Left lung (tissue), 14 donors: ENCODE measurements at places on chromosomes 12 and 14.

DNA sequence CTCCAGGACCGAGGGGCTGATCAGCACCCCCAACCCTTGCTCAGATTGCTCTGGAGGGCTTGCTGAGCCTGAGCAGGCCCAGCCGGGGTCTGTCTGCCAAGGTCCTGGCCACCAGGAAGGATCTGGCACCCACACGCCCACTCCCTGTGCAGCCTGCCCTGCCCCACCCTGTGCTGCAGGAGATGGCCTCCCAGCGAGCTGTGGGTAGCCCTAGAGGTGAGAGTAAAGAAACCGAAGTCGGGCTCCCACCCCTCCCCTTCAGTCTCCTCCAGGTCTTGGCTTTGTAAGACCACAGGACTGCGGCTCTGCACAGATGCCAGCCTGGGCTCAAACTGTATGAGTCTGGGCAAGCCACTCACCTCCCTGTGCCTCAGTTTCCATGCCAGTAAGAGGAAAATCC lies 307.8 kb downstream of the BCL11B start:
- no peak for DNase-seq

DNA sequence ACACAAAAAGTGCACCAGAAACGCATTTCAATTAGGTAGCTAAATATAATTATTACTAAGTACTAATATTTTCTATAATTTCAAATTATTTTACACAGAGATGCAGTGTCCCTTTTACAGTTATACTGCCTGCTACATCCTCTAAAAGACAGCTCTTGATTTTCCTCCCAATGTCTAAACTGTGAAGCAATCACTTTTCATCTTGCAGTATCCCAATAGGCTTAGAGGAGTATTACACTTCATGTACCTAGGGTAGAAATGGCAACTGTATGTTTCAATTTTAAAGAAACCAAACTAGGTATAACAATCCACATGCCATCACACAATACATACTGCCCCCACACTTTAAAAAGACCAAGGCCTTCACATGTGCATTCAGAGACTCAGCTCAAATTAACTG lies 7.3 kb downstream of the RSRC2 start:
- DNase-seq: no peak

DNA sequence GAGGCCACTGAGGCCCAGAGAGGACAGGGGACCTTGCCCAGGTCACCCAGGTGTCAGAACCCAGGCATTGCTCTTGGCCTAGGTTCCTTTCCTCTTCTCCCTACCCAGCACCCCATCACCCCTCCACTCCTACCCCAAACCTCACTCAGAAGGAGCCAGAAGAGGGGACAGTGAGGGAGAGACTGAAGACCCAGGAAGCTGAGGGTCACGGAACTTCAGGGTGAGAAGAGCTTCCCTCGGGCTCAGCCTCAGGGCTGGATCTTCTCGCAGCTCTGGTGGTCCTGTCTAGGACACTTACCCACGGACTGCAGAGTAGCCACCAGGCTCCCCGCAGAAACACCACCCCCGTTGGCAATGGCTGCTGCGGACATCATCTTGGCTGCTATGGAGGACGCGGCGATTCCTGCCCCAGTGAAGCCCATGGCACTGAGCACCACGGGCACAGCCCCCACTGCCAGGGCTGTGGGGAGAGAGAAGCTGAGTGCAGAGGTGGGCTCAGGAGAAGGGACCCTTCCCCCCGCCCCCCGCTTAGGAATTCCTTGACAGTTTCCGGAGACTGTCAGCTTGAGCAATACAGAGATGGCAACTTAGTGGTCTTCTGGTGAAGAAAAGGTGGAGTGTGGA lies 1.1 kb downstream of the IFI27L2 start:
- DNase-seq: no peak

DNA sequence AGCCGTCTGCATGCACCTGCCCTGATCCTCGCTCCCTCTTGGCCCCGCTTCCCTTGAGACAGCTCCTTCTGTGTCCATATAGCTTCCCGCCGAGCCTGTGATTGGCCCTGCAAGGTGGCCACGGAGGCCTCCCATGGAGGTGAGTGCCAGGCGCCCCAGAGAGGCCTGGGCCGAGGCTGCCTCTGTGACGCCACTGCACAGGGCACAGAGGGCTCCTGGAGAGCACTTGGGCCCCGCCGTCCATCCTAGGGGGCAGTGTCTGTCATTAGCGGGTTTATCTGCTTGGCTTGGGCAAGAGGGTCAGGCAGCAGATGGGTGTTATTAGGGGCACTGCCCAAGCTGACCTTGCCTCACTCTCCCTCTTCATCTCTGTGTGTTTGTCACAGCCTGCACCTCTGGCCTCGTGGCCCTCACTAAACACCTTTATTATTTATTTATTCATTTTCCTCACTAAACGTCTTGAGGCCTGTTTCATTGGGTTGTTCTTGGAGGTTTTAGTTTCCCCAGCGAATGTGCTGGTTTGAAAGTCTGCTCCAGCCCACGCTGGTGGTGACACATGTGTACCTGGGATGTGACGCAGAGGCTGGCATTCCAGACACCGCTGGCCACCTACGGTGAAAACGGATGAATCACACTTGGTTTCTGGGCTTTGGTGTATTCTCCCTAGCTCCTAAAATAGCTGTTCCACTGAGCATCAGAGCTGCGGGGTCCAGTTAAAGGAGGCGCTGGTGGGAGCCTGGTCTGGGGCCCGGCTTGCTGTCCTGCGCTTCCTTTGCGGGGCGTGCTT lies 5.9 kb downstream of the ZFYVE21 start:
- no peak for DNase-seq

- DNase-seq: no peak
These were observed 355.0 kb downstream of the ETNK1 start for GRCh38 chr12:22979854-22980469.

- no peak for DNase-seq
These were observed 17.2 kb downstream of the NOXRED1 start for GRCh38 chr14:77406086-77406485.

DNA sequence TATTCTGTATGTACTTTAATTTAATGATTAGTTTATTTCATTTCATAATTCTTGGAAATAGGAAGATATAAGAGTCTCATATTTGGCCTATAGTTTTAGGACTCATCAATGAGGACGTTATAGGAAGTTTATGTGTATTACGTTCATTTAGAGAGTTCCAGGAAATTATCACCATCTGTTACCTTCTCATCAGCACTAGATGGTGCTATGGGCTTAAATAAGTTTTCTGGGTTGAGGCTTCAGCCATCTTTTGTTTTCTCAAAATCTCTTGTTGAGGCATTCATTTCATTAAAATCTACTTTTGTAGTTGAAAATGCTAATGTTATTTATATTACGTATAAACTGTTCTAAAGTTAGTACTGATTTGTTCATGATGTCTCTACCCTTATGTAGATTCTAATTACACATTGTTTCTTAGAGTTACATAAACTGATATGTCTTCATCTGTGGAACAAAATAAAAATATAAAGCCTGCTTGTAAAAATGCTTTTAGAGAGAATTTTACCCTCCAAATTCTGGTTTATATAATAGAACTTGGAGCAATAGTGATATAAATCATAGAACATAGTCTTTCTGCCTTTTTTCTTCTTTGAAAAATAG lies 89.2 kb downstream of the CFAP54 start:
- DNase-seq: peak; percentile 46

DNA sequence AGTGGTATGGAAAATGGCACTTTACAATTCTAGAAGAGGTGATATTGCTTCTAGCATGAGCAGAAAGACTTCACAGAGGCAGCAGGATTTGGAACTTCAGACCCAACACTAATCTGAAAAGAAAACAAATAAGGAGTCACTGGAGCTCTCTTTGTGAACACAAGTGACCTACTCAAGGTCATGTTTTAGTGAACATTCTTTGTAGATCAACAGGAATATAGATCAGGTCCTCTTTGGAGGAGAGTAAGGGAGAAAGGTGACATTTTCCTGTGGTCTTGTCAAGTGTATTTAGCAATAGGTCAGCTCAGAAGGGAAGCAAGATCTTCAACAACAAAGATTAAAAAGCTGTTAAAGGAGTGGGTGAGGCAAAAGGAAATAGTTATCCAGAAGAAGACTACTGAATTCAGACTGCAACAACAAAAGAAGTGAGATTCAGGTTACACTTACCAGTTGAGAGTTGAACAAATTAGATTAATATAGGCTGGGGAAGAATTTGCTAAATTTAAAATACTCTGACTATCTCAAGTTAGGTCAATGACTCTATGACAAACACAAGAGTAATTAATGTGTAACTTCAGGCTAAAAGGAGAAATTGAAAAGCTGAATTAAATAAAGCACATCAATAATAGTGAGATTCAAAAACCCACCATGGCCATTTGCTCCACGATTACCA lies 528.2 kb downstream of the RPS29 start:
- no peak for DNase-seq

DNA sequence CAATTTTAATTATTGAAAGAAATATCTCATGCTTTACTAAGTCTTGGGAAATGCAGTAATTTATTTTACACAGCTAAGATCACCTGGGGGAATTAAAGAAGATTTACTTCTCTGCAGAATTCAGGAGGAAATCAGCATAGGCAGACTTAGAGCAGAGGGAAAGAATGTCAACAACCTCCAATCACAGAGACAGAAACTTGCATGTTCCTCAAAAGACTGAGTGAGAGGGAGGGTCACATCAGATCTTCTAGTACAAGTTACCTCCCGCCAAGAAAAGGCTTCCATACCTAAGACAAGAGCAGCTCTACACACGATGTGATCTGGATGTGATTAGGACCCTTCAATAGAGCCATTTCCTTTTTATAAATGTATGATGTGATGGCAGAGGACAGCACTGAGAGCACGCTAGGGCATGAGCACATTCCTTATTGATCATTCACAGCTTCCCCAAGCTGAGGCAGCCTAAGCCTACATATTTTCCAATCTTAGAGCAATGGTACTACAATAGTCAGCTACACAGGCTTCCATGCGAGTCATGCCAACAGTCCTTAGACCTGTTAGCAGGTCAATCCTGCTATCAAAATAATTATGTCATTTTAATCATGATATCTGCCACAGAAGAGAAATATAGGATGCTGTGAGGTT lies 403.3 kb downstream of the ETNK1 start:
- no peak for DNase-seq

GRCh38 chr12:130428116-130428515 lies 90.4 kb downstream of the PIWIL1 start:
- DNase-seq: no peak

DNA sequence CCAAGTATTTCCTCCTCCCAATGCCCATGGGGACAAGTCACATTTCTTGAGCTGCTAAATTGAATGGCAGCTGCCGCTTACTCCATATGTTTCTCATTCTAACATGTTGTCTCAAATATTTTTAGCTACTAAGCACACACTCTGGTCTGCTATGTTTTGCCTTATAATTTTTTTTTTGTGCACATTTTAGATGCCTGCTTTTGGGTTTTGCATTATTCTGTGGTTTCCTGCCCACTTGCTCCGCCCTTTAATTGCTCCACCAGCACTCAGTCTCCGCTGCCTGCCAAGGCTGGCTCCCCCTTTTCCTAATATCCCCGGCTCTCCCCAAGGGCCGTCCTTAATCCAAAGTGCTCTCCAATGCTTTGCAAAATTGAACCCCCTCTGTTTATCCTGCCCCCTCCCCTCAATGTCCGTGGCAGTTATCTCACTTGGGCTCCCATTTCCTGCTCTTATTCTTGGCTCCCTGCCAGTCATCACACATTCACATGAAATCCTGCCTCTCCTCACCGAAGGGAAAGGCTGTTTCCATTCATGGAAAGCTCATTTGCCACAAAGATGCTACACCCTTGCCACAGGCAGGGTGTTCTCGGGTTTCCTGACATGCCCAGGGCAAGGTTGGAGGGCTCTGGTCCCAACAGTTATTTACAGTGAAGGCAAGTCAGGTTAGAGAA lies 79.4 kb downstream of the C12orf75 start:
- DNase-seq: no peak

DNA sequence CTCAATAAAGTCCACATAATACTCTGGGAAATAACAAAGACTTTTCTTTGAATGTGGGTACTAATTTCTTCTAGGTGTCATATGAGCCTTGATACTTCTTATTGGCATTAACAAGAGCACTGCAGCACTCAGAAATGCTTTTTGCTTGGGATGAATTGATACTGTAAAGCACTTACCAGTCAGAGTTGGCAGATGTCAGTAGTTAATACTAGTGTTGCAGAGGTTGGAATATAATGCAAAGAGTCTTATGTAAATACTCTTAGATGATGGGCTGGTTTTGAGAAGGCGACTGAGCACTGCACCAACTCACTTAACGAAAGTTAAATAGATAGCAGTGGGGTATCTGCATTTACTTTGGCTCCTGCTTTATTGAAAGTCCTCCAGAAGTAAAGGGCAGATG lies 25.6 kb upstream of the MBIP start:
- no peak for DNase-seq

DNA sequence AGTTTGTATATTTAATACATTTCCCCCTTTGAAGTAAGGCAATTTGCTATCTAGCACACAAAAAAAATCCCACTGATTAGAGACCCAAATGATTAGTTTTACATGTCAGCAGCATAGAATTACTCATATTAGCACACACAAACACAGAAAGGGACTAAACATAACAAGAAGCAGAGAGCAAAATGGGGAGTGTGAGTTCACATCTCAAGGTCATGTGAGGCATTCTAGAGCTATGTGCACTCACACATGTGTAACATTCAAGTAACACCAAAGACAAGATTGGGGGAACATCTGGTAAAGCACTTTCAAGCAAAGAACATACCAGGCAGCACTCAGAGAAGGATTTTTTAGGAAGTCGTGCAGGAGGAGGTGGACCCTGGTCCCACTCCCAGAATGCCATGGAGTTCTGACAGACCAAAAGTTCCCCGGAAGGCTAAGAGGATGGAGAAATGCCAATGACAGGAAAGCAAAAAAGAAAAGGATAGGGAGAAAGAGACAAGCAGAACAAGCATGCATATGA lies 105.8 kb upstream of the SINHCAF start:
- DNase-seq: no peak

DNA sequence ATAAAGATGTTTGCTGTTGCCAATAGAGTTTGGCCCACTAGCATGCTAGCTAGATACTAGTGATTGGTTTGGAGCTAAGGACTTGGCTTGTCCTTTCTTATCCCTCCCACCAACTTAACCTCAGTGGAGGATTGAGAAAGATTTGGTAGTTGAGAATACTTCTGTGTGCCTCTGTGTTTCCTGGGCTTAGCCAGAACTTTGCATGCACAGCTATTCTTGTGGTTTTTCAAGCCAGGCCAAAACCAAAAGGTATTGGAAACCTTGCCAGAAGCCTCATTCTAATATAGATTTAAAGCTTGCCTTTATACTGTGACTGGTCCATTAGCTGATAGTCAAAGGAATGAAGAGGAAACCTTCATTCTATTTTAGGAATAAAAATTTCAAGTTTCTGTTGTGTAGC lies 188.5 kb downstream of the CCDC91 start:
- no peak for DNase-seq
